ENCODE measurements at places on chromosomes 5 and 9.

- peak; percentile 2 for DNase-seq
Observed at GRCh38 chr5:133749331-133749985, 137.1 kb upstream of the FSTL4 start.

DNA sequence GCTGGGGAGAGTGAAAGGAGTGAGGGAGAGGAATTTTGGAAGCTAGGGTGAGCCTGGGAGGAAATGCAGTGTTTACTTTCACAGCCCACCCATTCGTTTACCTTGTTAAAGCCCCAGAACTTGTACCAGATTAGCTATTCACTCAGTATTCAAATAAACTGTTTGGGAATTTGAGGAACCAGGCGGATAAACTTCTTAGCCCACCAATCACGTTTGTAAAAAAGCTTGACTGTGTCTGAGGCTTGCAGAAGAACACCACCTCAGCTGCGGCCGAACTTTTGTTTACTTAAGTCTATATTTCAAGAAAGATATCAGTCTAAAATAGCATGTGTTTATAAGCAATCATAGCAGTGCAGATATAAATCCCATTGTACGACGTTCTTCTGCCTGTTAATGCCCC is 5.2 kb upstream of the TLE1 start:
- no peak for DNase-seq

DNA sequence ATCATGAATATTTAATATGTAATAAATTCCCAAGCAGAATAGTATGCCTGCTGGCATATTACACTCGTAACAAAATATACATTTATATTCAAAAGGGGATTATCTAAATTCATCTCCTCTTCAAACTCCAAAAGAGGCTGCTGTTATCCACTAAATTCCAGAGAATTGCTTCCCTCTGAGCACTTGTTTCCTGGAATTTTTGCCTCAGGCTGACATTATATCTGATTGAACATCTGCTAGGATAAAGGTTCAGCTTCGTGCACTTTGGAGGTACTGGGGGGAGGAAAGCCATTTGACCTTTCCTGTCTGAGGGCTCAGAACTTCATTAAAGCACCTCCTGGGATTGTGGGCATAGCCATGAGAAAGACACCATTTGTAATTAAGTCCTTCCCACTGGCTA is 4.3 kb upstream of the HAPLN1 start:
- DNase-seq: no peak

DNA sequence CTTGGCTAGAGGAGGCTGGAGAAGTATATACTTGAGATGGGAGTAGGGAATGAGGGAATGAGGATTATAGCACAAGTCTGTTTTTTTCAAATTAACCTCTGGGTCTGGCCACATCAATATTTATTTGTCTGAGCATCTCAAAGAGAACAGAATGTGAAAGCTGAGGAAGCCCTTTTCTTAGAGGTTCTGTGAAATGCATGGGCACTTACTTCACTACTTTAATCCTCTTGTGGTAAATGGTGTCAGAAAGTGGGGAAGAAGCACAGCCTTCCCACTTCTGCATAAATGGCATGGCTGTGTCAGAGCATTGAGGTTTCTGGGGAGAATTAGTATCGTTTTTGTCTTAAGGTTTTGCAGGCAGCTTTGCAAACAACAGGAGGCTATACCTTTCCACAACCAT is 48.6 kb downstream of the SPATA31D1 start:
- no peak for DNase-seq

DNA sequence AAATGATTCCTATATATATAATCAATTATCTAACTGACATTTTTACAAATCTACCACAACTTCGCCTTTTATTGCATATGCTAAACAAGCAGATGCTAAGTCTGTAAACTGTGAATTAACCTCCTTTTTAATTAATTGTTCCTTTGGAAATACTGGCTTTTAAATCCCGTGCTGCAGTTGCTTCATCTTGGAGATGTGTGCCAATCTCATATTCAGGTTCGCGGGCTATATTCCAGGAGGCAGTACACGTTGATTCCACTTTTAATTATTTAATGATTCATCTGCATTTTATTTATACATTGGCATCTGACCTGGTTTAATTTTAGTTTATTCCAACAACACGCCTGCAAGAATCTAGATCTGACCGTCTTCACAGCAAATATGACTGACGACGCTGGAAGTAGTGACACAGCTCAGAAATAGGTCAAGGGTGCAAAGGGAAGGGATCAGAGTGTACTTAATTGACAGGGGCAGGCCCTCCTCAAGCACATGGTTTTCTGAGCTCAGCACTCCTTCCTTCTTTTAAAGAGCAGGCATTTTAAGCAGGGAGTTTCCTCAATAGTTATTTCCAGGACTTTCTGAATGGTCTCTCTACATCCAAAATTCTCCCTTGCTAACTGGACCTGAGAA is 125.2 kb downstream of the GLIS3 start:
- DNase-seq: no peak

GRCh38 chr5:117594166-117594565 is 1019.5 kb upstream of the SEMA6A start:
- no peak for DNase-seq

DNA sequence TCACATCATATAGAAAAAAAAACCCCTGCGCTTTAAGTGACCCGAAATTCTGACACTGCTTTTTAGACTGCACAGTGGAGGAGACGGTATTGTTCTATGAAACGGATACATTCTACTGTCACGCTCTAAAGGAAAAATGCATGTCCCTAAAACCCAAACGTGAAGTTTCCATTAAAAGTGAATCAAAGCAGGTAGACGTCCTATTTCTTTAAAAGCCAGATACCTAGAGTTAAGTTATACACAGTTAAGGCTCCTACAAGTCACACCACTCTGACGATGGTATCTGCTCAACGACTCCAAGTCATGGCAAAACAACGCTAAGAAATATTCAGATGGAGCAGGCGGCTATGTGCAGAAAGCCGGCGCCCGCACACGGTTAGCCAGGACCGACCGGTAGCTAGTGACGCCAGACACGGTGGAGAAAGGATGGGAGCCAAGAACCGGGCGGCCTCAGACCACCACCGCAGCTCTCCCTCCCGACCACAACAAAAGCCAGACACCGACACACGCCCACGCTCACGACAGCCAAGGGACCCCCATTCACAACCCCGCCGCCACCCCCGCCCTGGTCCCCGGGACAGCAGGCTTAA is 734 bp downstream of the SKP1 start:
- DNase-seq: peak; percentile 36
